Fibroblast of skin of back (primary cell): ENCODE measurements at places on chromosomes 5 and 9.
A peak's percentile ranks its signal among the peaks of the same experiment; 100 is the strongest.

- DNase-seq = no peak
Measured at GRCh38 chr5:108736855-108737254, 10.8 kb upstream of the FER start.

GRCh38 chr9:128906741-128907140, 14.0 kb upstream of the PHYHD1 start:
- no peak for DNase-seq

- DNase-seq = peak; percentile 5
Measured at GRCh38 chr9:17528859-17529258, 50.0 kb upstream of the SH3GL2 start.

GRCh38 chr5:179599566-179599965, 23.9 kb downstream of the HNRNPH1 start:
- DNase-seq = no peak

- no peak for DNase-seq
Measured at GRCh38 chr5:3490957-3491507, 104.6 kb upstream of the IRX1 start.

DNA sequence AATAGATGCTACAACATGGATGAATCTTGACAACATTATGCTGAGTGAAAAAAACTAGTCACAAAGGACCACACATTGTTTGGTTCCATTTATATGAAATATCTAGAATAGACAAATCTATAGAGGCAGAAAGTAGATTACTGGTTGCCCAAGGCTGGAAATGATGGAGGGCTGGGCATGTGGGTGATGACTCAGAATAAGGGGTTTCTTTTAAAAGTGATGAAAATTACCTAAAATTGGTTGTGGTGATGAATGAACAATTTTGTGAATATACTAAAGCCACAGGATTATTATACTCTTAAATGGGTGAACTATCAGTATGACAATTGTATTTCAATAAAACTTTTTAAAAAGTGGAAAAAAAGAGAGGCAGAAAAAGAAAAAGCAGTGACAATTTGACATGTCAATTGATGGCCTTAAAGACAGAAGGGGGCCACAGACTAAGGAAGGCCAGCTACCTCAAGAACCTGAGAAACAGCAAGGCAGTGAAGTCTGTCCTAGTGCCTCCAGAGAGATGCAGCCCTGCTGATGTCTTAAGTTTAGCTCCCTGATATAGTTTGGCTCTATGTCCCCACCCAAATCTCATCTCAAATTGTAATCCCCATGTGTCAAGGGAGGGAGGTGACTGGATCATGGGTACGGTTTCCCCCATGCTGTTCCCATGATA, 182.7 kb downstream of the PIK3R1 start:
- no peak for DNase-seq

DNA sequence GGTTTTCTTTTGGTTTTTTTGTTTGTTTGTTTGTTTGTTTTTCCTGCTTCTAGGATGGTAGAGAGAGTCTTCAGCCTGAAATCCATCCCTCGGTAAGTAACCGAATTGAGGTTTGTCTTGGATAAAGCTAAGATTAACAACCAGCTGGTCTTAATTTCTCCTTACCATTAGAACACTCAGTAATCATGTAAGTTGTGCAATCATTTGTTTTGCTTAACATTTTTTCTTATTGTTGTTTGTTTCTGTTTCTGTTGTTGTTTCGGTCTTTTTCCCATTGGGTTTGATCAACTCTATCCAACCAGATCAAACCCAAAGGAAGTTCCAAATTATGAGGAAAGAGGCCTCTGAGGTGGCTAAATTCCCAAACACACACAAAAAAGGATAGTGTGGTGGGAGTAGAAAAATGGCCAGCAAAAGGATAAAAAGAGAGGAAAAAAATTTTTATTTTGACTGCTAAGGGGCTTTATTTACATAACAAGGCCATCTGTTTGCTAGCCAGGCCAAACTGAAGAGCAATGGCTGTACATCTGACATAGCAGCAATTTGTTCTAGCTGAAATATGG, 49.6 kb upstream of the ANKRD31 start:
- no peak for DNase-seq

DNA sequence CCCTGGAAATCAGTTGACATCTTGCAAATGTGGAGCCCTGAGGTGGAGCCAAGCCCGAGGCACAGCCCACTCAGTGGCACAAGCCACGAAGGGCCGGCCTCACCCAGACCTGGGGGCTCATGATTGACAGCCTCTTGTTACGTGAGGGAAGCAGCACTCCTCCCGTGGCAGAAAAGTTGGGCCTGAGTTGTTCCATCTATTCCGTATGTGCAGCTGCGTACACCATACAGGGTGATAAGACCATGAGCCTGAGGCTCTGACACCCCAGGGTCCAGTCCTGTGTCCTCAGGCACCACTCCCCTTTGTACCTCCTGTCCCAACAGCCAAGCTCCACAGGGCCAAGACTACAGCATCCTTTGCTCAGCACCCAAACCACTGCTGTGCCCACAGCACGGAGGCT, 1.9 kb upstream of the ORM2 start:
- DNase-seq = no peak
